AG04449 (cell line): ENCODE measurements at places on chromosomes 2 and 18.
A peak's percentile ranks its signal among the peaks of the same experiment; 100 is the strongest.

DNA sequence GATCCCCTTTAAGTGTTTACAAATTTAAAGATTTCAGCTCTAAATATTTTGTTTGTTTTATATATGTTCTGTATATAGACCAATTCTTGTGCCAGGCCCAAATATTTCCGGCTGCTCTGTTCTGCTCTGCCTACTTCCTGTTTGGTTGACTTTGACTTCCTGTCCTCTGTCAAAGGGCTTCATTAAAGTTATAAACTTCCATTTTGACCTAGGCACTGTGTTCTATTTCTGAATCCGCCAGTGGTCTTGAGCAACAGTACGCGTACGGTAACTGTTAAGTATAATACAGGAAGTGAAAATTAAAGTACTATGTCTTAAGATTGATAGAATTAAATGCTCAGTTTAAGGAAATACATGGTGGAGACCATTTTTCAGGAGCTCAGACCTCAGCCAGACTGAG, 13.5 kb upstream of the REL start:
- DNase-seq, result no peak

GRCh38 chr18:40812981-40813515, 1142.0 kb upstream of the PIK3C3 start:
- no peak for DNase-seq

GRCh38 chr2:176902454-176902853, 310.1 kb upstream of the HNRNPA3 start:
- no peak for DNase-seq

DNA sequence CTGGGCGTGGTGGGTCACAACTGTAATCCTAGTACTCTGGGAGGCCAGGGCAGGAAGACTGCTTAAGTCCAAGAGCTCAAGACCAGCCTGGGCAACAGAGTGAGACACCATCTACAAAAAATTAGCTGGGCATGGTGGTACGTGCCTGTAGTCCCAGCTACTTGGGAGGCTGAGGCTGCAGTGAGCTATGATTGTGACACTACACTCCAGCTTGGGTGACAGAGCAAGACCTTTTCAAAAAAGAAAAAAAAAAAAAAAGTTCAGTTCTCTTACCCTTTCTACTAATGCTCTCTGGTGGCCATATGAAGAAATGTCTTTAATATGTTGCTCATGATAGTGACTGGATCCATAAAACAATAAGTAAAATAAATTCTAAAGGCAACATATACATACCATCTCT, 14.9 kb downstream of the TYW5 start:
- no peak for DNase-seq

DNA sequence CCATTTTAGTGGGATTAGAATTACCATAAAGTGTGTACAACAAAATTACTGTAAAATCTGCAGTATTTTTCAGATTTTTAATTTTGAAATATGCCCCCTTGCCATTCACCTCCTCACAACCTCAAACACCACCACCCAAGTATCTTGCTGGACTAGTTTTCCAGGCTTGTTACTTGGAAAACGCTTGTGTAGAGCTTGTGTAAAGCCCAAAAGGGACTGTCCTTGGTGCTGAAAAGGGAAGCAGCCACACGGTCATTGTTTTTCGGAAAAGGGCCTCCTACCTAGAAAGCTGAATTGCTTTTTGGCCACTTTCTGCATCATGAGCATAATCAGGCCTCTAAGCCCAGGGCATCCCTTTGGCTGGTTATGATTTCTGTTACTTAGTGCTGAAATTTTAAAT, 563.4 kb downstream of the LRRTM4 start:
- no peak for DNase-seq

DNA sequence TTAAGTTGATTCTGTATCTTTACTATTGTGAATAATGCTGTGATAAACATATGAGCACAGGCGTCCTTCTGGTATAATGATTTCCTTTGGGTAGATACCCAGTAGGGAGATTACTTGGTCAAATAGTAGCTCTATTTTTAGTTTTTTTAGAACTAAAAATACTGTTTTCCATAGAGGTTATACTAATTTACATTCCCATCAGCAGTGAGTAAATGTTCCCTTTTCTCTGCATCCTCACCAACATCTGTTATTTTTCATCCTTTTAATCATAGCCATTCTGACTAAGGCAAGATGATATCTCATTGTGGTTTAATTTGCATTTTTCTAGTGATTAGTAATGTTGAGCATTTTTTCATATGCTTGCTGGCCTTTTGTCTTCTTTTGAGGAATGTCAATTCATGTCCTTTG, 35.1 kb downstream of the PMS1 start:
- peak; percentile 29 for DNase-seq

GRCh38 chr2:128635361-128635900, 316.8 kb upstream of the HS6ST1 start:
- DNase-seq, result no peak
